ENCODE measurements at places on chromosomes 7 and 10.
A peak's percentile ranks its signal among the peaks of the same experiment; 100 is the strongest.

DNA sequence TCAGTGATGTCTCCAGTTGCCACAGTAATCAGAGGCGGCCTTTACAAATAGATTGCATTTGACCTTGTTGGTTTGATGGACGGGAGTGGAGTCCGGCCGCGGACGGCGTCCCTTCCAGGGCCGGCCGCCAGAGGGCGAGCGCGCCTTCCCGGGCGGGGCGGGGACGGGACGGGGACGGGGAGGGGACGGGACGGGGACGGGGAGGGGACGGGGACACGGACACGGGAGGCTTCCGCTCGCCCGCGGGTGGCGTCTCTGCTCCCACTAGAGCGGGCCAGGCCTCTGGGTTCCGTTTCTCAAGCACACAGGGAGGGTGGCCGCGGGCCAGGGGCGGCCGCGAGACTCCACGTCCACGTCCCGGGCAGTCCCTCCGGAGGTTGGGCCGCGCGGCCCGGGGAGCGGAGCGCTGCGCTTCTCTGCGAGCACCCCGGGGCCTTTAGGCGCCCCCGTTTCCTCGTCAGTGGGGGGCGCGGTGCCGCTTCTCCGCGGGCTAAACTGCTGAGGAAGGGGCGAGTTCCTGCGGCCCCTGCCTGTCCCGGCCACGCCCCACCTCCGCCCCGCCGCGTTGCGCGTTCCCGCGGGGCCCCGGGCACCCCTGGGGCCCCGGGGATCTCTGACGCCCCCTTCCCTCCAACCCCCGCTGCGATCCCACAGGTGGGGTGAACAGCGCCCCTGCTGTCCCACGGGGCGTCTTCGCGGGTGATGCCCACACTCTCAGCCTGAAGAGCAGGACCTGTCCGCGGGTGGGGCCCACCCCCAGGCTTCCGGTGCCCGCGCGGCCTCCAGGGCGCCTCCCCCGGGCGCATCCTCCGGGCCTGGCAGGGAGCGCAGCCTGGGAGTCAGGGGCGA lies 84.2 kb upstream of the MKI67 start:
- peak overlapping the region; percentile 25 for H3K27ac ChIP-seq
- H3K4me3 ChIP-seq = peak overlapping the region; percentile 58
- H3K36me3 ChIP-seq = no peaks in the 10 kb centered on the region
- peaks cover 12% of the 10 kb centered on the region for H3K27me3 ChIP-seq
- no peak for DNase-seq

GRCh38 chr7:150973571-150974451 lies 4.3 kb downstream of the KCNH2 start:
- H3K36me3 ChIP-seq = no peaks in the 10 kb centered on the region
- peaks cover 43% of the 10 kb centered on the region for H3K27me3 ChIP-seq
- no peak for DNase-seq
- H3K4me1 ChIP-seq = peaks cover 98% of the 10 kb centered on the region
- H3K4me3 ChIP-seq = peak overlapping the region; percentile 60

DNA sequence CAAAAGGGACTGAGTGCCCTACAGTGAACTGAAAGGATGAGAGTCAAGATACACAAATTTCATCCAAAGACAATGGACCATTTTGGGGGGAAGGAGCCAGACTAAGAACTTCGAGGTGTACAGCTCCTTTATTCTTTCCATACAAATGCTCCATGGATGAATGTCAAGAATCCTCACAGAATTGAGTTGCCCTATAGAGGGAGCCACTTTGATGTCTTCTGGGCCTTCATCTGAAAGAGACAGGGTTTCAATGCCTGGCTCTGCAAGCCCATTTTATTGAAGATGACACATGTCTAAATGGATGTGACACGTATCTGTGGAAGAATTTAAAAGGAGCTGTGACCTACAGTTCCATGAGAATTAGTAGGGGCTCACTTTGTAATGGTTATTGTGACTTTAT lies 32.0 kb upstream of the NRG3 start:
- H3K27me3 ChIP-seq = no peaks in the 10 kb centered on the region
- no peaks in the 10 kb centered on the region for H3K36me3 ChIP-seq
- H3K4me1 ChIP-seq = no peaks in the 10 kb centered on the region
- DNase-seq = no peak

DNA sequence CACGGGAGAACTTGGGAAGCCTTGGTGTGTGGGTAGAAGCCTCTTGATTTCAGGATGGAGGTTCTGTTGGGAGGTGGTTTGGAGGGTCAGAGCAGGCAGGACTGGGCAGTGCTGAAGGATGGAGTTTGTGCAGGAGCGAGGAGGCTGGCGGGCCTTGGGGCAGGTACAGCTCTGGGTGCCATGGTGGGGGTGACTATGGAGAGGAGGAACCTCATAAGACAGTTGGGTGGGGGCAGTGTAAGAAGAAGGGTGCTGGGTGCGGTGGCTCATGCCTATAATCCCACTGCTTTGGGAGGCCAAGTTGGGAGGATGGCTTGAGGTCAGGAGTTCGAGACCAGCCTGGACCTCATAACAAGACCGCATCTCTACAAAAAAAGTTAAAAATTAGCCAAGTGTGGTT lies 54.7 kb upstream of the GTF2IRD1 start:
- DNase-seq = no peak
- peaks cover 60% of the 10 kb centered on the region for H3K36me3 ChIP-seq
- no peak overlapping the region for H3K4me3 ChIP-seq

DNA sequence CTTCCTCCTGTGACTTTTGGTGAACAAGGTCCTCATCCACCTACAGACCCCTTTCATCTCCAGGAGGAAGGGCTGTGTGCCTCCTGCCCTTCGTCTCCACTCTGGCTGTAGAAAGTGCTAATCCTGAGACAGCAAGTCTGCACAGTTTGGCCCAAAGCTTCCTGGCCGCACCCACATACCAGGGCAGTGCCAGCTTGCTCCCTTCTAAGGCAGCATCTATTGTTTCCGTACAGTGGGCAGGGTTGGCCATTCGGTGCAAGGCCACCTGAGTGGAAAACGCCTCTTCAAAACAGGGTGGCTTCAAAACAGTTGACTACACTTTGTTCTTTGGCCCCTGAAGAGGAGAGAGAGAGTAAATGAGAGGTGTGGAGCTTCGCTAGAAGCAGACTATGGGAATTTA lies 134.1 kb upstream of the KLF14 start:
- no peaks in the 10 kb centered on the region for H3K4me1 ChIP-seq
- DNase-seq = no peak
- H3K4me3 ChIP-seq = no peak overlapping the region
- peaks cover 97% of the 10 kb centered on the region for H3K36me3 ChIP-seq
- no peaks in the 10 kb centered on the region for H3K27me3 ChIP-seq

DNA sequence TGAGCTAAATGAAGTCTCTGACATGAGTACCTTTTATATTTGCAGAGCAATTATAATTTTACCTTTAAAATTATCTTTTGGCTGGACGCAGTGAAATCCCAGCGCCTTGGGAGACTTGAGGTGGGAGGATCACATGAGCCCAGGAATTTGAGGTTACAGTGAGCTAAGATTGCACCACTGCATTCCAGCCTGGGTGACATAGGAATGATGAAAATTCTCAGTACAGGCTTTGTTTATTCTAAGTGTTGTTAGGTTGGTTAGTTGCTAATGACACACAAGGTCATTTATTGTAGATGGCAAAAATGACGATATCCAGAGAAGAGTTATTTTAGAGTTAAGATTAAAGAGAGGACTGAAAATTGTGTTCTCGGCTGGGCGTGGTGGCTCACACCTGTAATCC lies 87.6 kb downstream of the XRCC2 start:
- H3K4me3 ChIP-seq = no peak overlapping the region
- peak overlapping the region; percentile 36 for H3K27ac ChIP-seq
- DNase-seq = no peak
- H3K27me3 ChIP-seq = no peaks in the 10 kb centered on the region
- H3K36me3 ChIP-seq = no peaks in the 10 kb centered on the region

DNA sequence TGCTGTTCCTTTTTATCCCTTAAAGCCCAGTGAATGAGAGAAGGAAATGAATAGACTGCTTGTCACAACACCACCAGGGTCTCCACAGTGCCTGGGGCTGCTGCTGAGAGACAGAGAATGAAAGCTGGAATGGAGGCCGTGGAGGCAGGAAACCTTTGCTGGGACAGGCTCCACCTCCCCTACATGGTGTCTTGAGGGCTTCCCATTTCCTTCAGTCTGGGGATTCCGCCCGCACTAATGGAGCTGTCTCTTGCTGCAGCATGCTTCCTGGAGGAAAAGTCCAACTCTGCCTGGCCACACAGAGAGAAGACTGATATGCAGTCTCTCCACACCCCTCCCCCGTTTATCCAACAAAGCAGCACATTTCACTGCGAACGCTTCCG lies 54.5 kb downstream of the LRRC4 start:
- H3K36me3 ChIP-seq = no peaks in the 10 kb centered on the region
- peaks cover 10% of the 10 kb centered on the region for H3K4me1 ChIP-seq
- DNase-seq = no peak
- H3K4me3 ChIP-seq = no peak overlapping the region
- H3K27me3 ChIP-seq = no peaks in the 10 kb centered on the region
- no peak overlapping the region for H3K27ac ChIP-seq

- H3K36me3 ChIP-seq = no peaks in the 10 kb centered on the region
- no peak overlapping the region for H3K4me3 ChIP-seq
- DNase-seq = no peak
- H3K27ac ChIP-seq = no peak overlapping the region
Measured at GRCh38 chr10:112622786-112623185, 175.8 kb downstream of the VTI1A start.

DNA sequence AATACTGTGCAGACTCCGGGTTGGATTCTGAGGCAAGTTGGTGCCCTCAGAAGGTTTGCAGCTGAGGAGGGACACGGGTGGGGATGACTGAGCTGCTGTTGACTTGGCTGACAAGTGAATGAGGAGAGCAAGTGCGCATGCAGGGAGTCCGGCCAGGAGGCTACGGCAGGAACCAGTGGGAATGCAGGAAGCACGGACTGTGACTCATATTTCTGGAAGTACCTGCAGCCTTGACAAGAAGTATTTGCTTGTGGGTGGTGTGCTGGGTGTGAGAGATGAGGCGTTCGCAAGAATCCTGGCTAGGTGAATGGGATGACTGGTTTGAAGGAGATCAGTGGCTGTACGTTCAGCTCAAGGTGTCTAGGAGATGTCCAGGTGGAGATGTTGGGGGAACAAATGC lies 30.8 kb upstream of the FXYD4 start:
- H3K4me3 ChIP-seq = no peak overlapping the region
- no peak overlapping the region for H3K27ac ChIP-seq
- H3K4me1 ChIP-seq = peaks cover 8% of the 10 kb centered on the region
- H3K36me3 ChIP-seq = no peaks in the 10 kb centered on the region

DNA sequence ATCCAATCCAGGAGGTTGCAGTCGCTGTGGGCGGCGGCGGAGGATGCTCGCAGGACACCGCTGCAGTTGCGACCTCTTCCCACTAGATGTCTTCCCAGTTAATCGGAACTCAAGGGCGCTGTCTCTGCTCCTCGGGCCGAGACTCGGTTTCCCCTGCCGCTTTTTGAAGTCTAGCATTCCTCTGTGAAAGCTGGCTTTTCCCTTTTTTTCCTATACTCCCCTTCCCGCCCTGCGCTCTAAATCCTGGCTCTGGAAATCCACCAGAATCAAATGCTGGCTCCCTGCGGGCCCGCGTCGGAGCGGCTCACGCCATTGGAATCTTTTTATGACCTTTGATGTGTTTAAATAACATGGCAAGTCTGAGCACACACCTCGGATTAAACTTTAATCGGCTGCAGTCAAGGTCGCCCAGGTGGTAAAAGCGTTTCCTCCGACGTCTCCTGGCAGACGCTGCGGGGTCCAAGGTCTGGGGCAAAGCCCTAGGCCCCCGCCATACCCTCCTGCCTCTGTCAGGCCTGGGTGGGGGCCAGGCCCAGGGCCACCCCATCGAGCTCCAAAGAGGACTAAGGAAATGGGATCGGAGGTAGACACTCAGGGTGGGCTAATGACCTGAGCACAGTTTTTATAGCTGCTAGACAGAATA lies 10.7 kb upstream of the HOXA13 start:
- no peak for DNase-seq
- H3K27me3 ChIP-seq = peaks cover 100% of the 10 kb centered on the region
- no peak overlapping the region for H3K27ac ChIP-seq
- no peaks in the 10 kb centered on the region for H3K36me3 ChIP-seq
- H3K4me3 ChIP-seq = peak overlapping the region; percentile 40
- peaks cover 20% of the 10 kb centered on the region for H3K4me1 ChIP-seq

GRCh38 chr7:65722361-65722792 lies 150.5 kb upstream of the VKORC1L1 start:
- no peak overlapping the region for H3K4me3 ChIP-seq
- no peak for DNase-seq
- no peaks in the 10 kb centered on the region for H3K27me3 ChIP-seq
- no peaks in the 10 kb centered on the region for H3K4me1 ChIP-seq
- peaks cover 4% of the 10 kb centered on the region for H3K36me3 ChIP-seq
- no peak overlapping the region for H3K27ac ChIP-seq

DNA sequence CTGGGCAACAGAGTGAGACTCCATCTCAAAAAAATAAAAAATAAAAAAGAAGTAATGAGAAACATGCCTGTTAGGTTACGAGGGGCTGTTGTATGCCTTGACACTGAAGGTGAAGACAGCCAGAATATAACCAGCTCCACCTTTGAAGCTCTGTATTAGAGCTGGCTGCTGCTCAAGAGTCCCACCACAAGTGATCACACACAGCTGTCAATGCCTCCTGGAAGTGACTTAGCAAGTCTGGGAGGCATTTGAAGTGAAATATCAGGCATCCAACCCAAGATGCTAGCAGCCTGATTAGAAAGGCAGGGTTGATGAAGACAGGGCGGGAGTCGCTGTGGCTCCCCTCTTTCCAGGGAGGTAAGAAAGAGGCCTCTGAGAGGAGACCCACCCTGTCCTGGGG lies 34.1 kb upstream of the INPP5F start:
- peaks cover 11% of the 10 kb centered on the region for H3K4me1 ChIP-seq
- no peaks in the 10 kb centered on the region for H3K36me3 ChIP-seq
- no peak overlapping the region for H3K27ac ChIP-seq
- H3K4me3 ChIP-seq = no peak overlapping the region
- no peak for DNase-seq

- peak overlapping the region; percentile 85 for H3K4me3 ChIP-seq
- peaks cover 5% of the 10 kb centered on the region for H3K27me3 ChIP-seq
- H3K27ac ChIP-seq = peak overlapping the region; percentile 84
- peak; percentile 90 for DNase-seq
- peaks cover 10% of the 10 kb centered on the region for H3K4me1 ChIP-seq
Measured at GRCh38 chr10:92691591-92692079, 1.9 kb downstream of the HHEX start.

GRCh38 chr7:40715053-40715430 lies 580.2 kb downstream of the SUGCT start:
- no peaks in the 10 kb centered on the region for H3K36me3 ChIP-seq
- H3K27ac ChIP-seq = no peak overlapping the region
- H3K4me1 ChIP-seq = peaks cover 16% of the 10 kb centered on the region
- H3K27me3 ChIP-seq = no peaks in the 10 kb centered on the region
- no peak for DNase-seq
- no peak overlapping the region for H3K4me3 ChIP-seq

GRCh38 chr10:24370877-24371276 lies 161.9 kb downstream of the KIAA1217 start:
- no peak overlapping the region for H3K4me3 ChIP-seq
- no peaks in the 10 kb centered on the region for H3K27me3 ChIP-seq
- H3K4me1 ChIP-seq = peaks cover 12% of the 10 kb centered on the region
- H3K27ac ChIP-seq = no peak overlapping the region
- DNase-seq = no peak
- no peaks in the 10 kb centered on the region for H3K36me3 ChIP-seq

- no peaks in the 10 kb centered on the region for H3K27me3 ChIP-seq
- H3K27ac ChIP-seq = peak overlapping the region; percentile 77
- DNase-seq = no peak
- H3K4me1 ChIP-seq = peaks cover 44% of the 10 kb centered on the region
Measured at GRCh38 chr7:132402751-132403245, 173.5 kb downstream of the PLXNA4 start.
